ENCODE measurements at places on chromosomes 7 and 10.

DNA sequence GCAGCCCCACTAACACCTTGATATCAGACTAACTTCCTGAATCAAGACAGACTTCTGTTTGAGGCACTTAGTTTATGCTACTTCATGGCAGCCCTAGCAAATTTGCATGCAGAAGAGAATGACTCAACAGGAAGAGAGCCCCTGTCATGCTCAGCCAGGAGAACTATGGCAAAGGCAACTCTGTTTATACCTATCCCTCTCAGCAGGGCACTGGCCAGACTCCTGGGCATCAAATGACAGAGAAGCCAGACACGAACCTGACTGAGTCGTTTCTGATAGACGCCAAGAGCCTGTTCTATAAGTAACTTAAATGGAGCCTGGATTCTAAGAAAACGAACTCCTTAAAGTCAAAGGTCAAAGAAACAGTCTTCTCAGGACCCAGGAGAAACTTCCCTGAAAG, 50.9 kb upstream of the UNC5B start:
- H3K4me3 ChIP-seq: no peak overlapping the region
- H3K36me3 ChIP-seq: no peaks in the 10 kb centered on the region
- no peak overlapping the region for H3K27ac ChIP-seq

- H3K4me3 ChIP-seq: no peak overlapping the region
- H3K4me1 ChIP-seq: peaks cover 17% of the 10 kb centered on the region
- H3K27ac ChIP-seq: no peak overlapping the region
- peaks cover 50% of the 10 kb centered on the region for H3K27me3 ChIP-seq
These were observed 2.3 kb upstream of the PAPSS2 start for GRCh38 chr10:87657371-87657770.

DNA sequence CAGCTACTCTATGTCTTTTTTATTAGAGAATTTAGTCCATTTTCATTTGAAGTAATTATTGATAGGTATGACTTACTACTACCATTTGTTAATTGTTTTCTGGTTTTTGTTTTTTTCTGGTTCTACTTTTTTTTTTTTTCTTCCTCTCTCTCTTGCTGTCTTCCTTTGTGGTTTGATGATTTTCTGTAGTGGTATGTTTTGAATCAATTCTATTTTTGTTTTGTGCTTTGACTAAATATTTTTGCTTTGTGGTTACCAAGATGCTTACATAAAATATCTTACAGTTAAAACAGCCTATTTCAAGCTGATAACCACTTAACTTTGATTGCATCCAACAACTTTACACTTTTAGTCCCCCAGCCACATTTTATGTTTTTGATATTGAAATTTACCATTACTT, 3.3 kb upstream of the OR2F2 start:
- no peak for DNase-seq
- no peak overlapping the region for H3K27ac ChIP-seq
- H3K27me3 ChIP-seq: peaks cover 2% of the 10 kb centered on the region
- peaks cover 25% of the 10 kb centered on the region for H3K4me1 ChIP-seq

GRCh38 chr7:134298902-134299683, 17.6 kb downstream of the SLC35B4 start:
- H3K36me3 ChIP-seq: peaks cover 26% of the 10 kb centered on the region
- H3K27me3 ChIP-seq: no peaks in the 10 kb centered on the region
- H3K27ac ChIP-seq: no peak overlapping the region

GRCh38 chr10:69908124-69908523, 106.4 kb downstream of the COL13A1 start:
- no peak overlapping the region for H3K27ac ChIP-seq
- H3K36me3 ChIP-seq: no peaks in the 10 kb centered on the region
- DNase-seq: no peak
- H3K27me3 ChIP-seq: peaks cover 3% of the 10 kb centered on the region
- no peak overlapping the region for H3K4me3 ChIP-seq
- no peaks in the 10 kb centered on the region for H3K4me1 ChIP-seq
